ENCODE measurements at places on chromosomes 4 and X.
A peak's percentile ranks its signal among the peaks of the same experiment; 100 is the strongest.

- no peak overlapping the region for H3K4me3 ChIP-seq
- no peaks in the 10 kb centered on the region for H3K27me3 ChIP-seq
- no peaks in the 10 kb centered on the region for H3K4me1 ChIP-seq
- H3K36me3 ChIP-seq: no peaks in the 10 kb centered on the region
- DNase-seq: no peak
- H3K27ac ChIP-seq: no peak overlapping the region
Measured at GRCh38 chrX:8714164-8714563, 17.8 kb downstream of the ANOS1 start.

- H3K27me3 ChIP-seq: no peaks in the 10 kb centered on the region
- no peak for DNase-seq
- no peaks in the 10 kb centered on the region for H3K4me1 ChIP-seq
- H3K4me3 ChIP-seq: no peak overlapping the region
- peaks cover 6% of the 10 kb centered on the region for H3K36me3 ChIP-seq
Measured at GRCh38 chr4:75698162-75698962, 25.2 kb upstream of the G3BP2 start.

DNA sequence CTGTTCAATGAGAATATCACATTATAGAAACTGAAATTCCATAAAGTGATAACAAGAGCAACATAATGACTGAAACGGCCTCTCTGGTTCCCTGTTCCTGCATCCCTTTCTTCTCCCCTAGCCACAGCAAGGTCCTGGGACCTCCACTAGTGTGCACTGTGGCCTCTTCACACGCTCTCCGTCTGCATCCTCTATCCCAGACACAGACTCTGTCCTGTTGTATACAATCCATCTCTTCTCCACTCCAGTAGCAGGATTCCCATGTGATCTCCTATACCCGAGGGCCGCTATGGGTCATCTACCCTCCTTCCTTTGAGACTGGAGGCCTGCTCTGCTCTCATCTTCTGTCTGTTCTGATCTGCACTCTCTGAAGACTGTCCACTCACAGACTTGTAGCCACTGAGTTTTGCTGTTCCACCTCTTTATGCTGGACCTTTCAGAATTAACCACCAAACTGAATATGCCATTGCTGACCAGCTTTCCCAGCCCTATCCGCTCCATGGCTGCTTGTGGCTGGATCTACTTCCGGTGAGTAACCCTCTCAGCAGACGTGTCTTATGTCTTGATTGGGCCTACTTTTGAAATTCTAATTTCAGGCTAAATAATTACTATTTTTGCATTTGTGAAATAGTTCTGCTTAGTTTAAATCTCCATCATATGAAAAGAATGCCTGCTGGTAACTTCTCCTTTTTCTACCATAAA is 105.1 kb upstream of the NAP1L5 start:
- DNase-seq: no peak
- no peaks in the 10 kb centered on the region for H3K27me3 ChIP-seq
- peak overlapping the region; percentile 12 for H3K27ac ChIP-seq
- H3K4me1 ChIP-seq: no peaks in the 10 kb centered on the region

DNA sequence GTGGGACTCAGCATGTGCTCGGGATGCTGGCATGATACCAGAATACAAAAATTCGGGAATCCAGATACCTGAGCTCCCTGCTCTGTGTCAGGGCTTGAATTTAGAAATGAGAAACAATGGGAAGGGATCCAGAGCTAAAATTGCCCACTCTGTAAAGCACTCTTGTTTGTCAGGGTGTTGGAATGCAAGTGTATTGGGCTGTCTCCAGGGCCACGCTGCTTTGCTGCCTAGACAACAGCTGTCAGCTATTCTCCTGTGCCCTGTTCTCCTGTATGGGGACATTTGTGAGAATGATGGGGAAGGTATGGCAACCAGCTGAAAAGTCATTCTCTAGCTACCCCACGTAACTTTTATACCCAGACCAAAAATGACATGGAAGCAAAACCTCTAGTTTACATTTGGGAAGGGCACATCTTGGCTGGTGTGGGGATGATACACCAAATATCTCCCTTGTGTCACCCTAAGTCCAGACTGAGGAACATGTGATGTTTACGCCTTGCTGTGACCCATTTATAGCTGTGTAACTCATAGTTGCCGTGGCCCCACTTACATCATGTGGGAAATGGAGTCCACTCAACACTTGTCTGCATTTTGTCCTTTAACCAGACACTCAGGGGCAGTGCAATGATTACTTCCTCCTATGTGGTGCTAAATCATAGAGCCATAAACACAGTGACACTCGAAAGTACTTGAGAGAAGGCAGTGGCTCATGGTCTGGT is 46.6 kb downstream of the SMPX start:
- no peak overlapping the region for H3K27ac ChIP-seq
- DNase-seq: no peak
- no peak overlapping the region for H3K4me3 ChIP-seq
- H3K27me3 ChIP-seq: no peaks in the 10 kb centered on the region
- H3K36me3 ChIP-seq: no peaks in the 10 kb centered on the region

DNA sequence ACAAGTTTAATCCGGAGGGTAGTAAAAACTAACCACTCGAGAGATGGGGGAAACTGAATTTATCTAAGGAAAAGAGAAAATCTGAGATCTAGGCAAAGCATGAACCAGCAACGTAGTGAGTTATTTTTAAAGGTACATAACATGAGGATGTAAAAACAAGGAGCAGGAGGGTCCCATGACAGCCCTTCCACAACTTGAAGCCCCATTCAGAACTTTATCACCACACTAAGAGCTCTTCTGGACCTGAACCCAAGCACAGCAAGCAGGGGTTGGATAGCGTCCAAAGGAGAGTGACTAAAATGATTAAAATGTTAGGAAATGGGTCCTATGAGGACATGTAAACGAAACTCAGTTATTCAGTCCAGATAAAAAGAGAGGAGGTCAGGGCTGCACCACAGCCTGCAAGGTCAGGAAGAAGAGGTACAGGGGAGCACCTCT is 16.2 kb downstream of the SH3RF1 start:
- peak; percentile 69 for DNase-seq
- no peaks in the 10 kb centered on the region for H3K36me3 ChIP-seq
- H3K27ac ChIP-seq: peak overlapping the region; percentile 41
- peaks cover 72% of the 10 kb centered on the region for H3K4me1 ChIP-seq
- no peaks in the 10 kb centered on the region for H3K27me3 ChIP-seq
